ENCODE measurements at places on chromosomes 12 and 14. TPM values are rescaled to one million over a fixed set of nuclear protein-coding genes. Genes with fewer than 3 reads are reported as not detected.

DNA sequence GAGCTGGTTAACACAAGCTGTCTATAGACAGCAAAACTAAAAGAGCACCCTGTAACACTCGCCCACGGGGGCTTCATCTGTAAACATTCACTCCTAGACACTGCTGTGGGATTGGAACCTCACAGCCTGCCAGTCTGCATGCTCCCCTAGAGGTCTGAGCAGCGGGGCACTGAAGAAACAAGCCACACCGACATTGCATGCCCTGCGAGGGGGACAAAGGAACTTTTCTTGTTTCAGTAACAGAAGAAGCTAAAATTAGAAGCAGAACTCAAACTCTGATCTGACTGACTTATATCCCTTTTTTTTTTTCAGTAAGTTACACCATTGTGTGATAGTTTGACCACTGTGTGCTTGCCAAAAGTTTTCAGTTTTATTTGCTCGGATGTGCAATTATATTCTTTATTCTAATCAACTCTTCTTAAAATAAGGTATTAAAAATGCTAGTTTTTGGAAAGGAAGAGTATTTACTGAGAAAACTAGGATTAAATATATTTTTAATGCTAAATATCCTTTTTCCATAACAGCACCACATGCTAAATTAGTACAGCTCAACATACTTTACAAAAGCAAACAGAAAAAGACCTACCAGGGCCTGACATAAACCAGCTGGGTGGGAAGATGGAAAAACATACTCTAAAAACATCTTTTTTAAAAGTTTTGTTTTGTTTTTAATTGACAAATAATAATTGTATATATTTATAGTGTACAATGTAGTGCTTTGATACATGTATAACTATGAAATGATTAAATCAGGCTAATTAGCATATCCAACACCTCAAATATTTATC is 100.2 kb downstream of the EPS8 start:
- H3K27ac ChIP-seq, result peak overlapping the region; percentile 74
- no peaks in the 10 kb centered on the region for H3K36me3 ChIP-seq
- no peaks in the 10 kb centered on the region for H3K27me3 ChIP-seq

DNA sequence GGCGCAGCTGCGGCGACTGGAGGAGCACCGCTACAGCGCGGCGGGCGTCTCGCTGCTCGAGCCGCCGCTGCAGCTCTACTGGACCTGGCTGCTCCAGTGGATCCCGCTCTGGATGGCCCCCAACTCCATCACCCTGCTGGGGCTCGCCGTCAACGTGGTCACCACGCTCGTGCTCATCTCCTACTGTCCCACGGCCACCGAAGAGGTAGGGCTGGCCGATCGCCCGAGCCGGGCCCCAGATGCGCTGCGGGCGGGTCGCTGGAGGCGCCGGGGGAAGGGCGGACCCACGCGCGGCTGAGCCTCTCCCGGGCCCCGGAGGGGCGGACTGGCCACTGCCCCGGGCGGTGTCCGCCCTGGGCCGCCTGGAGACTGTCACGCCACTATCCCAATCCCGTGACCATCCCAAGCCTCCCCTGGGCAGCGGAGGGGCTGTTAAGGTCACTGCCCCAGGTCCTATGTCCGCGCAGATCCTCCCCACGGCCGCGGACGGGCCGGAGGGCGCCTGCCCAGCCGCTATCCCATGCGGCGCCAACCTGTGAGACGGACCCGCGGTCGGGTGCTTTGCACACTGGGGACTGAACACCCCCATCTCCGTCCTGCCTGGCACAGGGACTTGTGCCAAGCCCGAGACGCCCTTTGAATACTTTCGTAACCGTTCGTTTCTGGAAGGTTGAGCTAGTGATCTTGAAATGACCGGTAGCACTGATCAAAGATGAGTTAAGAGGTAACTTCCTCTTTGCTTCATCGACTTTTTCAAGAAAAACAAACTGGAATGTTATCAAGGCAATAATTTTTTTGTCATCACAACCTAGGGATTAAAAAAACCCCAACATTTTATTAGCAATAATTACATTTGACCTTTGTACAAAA is 725 bp downstream of the CHPT1 start:
- H3K36me3 ChIP-seq, result no peaks in the 10 kb centered on the region
- H3K4me3 ChIP-seq, result peak overlapping the region; percentile 66
- H3K4me1 ChIP-seq, result peaks cover 21% of the 10 kb centered on the region

CD69 gene
- 0.07 TPM for total RNA-seq

PLXNC1 gene
- 23.2 TPM for total RNA-seq

GRCh38 chr12:127728285-127728684 is 538.7 kb upstream of the TMEM132C start:
- no peaks in the 10 kb centered on the region for H3K36me3 ChIP-seq
- no peaks in the 10 kb centered on the region for H3K27me3 ChIP-seq
- no peak for DNase-seq
- H3K4me1 ChIP-seq, result no peaks in the 10 kb centered on the region
- H3K4me3 ChIP-seq, result no peak overlapping the region
